ENCODE measurements at places on chromosomes 6 and 20. TPM values are rescaled to one million over a fixed set of nuclear protein-coding genes. Genes with fewer than 3 reads are reported as not detected.
A peak's percentile ranks its signal among the peaks of the same experiment; 100 is the strongest.

- DNase-seq: peak; percentile 5
Measured at GRCh38 chr6:156427345-156427744, 349.8 kb upstream of the ARID1B start.

DNA sequence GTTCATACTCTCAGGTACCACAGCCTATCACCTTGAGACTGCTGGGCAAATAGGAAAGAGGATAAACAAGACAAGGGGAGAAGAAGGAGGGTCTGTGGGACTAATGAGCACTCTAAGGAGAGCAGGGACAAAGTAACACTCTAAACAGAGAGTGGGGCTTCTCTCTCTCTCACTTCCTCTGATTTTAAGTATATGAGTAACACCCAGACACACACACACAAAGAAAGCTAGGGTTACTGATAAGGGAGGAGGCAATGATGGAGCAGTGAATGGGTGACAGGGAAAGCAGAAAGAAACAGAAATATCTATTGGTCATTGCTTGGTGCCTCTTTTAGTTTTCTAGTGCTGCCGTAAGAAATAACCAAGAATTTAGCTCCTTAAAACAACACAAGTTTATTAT is 96.2 kb upstream of the RNF217 start:
- DNase-seq: no peak

DNA sequence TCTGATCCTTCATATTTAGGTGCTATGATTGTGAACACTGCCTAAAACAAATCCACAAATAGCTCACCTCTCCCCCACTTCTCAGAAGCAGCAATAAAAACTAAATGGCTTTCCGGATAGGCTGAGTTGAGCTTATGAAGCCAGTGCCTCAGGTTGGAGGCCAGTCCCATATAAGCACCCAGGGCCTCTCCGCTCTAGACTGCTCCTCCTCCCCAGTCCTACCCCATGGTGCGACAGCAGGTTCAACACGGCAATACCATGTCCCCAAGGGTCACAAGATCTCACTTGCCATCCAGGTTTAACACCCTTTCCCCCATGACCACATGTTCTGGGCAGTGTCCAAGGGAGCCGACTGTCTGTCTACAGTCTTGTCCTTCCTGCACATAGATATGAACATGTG is 20.8 kb downstream of the BNIP5 start:
- no peak for DNase-seq

- no peak for DNase-seq
Measured at GRCh38 chr6:13450628-13451027, 36.8 kb downstream of the GFOD1 start.

SUMO4 gene
- total RNA-seq: 10.0 TPM

DNA sequence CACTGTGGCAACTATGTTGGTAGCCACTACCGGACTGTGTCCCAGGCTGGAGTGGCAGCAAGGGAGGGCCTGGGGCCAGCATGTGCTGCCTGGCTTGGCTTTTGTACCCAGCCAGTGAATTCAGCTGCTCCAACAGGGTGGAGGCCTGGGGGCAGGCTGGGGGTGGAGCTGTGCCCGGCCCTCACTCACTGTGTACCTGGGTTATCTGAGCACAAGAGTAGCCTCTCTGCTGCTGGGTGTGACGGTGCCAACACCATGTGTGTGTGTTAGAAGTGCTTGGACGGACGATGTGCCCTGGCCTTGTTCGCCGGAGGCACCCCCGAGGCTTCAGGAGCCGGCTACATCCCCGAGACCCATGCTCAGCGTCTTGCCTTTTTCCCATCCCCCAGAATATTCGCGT is 49.2 kb downstream of the EFCAB8 start:
- no peak for DNase-seq

DNA sequence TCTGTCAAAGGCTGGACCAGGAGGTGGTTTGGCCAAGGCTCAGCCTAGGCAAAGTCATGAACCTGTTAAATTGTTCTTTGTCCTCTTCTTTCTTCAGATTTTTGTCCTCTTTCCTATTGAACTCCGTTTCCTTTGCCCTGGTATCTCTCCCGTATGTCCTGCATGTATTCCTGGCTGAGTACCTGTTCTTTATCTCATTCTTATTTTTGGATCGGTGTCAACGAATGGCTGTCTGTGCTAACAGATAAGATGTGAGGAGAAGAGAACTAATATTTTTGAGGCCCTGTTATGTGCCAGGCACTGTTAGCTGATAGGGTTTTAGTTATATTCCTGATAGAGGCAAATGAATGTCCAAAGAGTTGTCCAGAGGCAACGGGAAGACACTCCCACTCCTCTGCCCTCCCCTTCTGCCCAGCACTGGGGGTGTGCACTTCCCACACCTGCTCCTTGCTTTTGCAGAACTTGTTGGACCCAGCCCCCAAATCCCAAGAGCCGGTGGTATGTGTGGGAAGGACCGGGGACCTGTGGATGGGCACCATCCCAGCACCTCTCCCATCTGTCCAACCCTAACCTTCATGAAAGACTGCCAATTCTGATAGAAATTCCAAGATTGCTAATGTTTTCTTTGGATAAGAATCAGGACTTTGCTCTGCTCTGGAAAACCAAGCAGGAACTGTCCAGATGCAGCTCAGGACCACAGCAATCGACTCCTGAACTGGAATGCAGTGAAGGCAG is 20.6 kb downstream of the MMP24OS start:
- no peak for DNase-seq

- DNase-seq: no peak
Measured at GRCh38 chr6:14917109-14917910, 328.6 kb upstream of the JARID2 start.

CST1 gene
- not detected for total RNA-seq

GRCh38 chr20:39155971-39156370 is 193.8 kb downstream of the DHX35 start:
- DNase-seq: no peak

DNA sequence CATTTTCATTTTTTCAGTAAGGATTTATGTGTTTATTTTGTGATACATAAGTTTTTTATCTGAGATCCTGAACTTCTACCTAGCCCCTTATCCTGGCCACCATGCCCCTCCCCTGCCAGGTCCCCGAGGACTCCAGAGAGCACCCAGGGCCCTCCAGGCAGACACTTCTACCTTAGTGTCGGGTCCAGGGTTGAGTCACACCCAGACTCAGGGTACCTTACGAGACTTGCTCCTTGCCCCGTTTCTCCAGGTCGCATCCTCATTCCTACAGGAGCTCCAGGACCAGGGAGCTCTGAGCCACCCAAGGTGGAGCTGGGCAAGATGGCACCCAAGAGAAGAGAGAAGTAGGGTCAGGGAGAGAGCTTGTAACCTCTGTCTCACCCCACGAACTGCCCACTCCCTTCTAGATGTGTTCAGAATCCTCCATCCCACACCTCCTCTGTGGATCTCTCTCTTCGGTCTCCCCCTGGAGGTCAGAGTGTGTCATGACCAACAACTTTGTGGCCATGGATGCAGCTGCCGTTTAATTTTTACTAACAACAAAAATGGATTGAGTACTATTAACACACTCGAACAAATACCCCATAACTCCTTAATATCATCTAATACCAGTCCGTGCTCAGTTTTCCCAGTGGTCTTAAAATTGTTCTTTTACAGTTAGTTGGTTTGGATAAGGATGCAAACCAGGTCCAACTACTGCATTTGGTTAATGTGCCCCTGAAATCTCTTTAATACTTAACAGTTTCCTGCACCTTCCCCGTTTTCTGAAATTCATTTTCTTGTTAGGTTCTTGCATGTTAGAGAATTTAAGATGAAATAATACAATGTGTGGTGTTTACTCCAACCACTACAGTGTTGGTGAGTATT is 130.6 kb upstream of the INSM1 start:
- DNase-seq: no peak

DNA sequence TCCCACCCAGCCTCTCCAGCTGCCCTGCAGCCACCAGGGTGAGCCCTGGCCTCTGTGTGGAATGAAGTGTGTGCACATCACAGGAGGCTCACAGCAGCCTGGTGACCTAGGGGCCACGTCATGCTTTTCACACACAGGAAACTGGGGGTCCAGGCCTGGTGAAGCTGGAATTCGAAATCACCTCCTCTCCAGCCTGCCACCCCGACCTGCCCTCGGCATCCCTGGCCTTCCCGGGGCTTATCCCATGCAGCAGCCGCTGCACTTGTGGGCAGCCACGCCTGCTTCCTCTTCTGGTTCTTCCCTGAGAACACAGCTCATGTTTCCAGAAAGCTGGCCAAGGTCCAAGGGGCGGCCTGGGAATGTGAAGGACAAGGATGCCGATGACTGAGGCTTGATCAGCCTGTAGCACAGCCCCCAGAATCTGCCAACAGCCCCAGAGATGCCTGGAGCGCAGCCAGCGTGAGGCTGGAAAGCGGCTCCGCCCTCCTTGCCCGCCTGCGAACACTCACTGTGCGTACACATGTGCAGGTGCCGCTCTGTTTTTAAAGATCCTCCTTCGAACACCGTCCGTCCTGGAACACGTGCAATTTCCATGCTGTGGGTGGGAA is 4.2 kb upstream of the NTSR1 start:
- no peak for DNase-seq

DNA sequence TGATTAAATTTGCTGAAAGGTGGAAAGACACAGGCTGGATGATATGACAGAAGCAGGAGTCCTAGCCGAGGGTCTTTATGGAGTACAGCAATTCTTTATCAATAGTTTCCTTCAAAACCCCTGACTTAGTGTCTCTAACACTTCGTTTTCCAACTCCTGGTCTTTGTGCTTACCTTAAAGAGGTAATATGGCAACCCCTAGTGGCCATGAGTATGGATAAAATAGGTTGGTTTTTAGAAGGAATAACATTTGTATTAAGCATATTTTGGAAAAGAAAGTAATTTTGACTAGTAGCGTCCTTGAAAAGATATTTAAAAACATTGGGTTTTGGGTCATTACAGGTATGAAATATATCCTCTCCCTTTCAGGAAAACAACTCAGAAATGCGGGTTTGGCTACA is 51.9 kb downstream of the VGLL2 start:
- DNase-seq: no peak

GRCh38 chr20:52847029-52847660 is 125.0 kb upstream of the TSHZ2 start:
- no peak for DNase-seq

OPN5 gene
- not detected for total RNA-seq

- no peak for DNase-seq
Measured at GRCh38 chr6:124143435-124143834, 339.8 kb downstream of the NKAIN2 start.

DNA sequence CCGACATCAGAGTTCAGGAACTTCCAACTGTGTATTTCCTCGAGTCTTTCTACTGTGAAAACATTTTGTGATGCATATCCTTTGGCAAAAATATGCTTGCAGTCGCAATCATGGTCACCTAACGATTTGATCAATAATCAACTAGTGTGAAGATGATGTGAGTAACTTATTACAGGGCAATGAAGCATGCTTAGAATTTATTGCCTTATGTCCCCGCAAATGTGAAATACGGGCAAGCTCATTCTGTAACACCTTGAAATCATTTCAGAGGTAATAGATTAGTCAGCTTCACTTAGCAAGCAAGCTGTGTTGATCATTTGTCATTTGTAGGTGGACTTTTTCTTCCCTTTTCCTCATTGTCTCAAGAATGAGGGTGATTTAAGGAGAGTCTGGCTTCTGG is 67.9 kb upstream of the DOK5 start:
- DNase-seq: no peak

GRCh38 chr6:16733085-16733484 is 28.2 kb downstream of the ATXN1 start:
- DNase-seq: no peak

GRCh38 chr6:98454809-98455322 is 379.5 kb upstream of the POU3F2 start:
- no peak for DNase-seq

GRCh38 chr6:148441454-148441911 is 98.8 kb downstream of the SASH1 start:
- no peak for DNase-seq

- no peak for DNase-seq
Measured at GRCh38 chr6:18465410-18466154, 78.4 kb downstream of the RNF144B start.

CRNKL1 gene
- 19.1 TPM for total RNA-seq

LCA5 gene
- total RNA-seq: 0.68 TPM

WFDC5 gene
- not detected for total RNA-seq

DNA sequence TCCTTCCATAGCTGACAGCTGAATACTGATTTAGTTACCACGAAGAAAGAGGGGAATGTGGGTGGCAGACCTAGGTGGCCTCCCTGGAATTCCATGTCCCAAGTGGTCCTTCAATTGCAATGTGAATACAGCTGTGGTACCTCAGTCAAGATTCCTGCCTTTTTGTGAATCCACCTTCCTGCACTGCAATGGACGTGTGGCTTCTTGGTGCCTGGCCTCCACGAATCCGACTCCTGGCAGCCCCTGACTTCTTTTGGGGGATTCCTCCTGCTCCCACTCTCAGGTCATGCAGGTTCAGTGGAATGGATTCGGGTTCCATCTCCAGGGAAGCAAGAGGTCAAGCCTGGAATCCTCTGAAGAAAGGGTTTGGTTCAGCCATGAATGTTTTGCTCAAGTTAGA is 117.8 kb downstream of the DACT2 start:
- no peak for DNase-seq

- DNase-seq: no peak
Measured at GRCh38 chr20:6069669-6070068, 15.8 kb upstream of the LRRN4 start.

DNA sequence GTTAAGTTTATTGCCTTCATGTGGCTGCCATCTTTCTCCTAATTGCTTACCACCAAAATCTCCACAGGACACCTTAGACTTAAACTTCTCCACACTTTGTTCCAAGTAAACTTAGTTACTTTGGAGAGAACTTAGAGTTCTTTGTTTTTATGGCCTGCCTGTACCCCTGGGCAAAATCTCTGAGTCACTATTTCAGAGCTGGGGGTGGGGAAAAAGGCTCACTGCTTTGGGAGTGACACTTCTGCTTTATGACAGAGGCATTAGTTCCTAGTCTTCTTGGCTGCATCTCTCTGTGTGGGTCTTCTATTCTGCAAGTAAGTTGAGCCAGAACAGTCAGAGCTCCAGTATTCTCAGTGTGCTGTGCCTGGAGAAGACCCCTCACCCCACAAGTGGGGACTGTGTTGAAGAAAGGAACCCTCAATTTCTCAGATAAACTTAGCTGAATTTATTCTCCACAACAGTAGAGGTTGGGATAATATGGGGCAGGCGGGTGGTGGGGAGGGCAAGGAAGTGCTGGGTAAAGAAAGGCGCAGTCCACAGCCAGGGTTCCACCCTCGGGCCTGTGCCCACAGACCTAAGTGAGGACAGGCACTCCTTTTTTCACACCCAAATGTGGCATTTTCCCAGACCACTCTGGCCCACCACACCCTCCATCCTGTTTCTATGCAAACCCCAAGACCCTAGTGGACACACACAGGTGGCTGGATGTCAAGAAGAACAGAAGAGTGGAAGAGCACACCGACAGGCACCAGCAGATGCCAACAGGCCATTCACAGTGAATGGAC is 636.6 kb upstream of the MAN1A1 start:
- no peak for DNase-seq

GRCh38 chr6:40312213-40313015 is 274.8 kb downstream of the LRFN2 start:
- DNase-seq: no peak

LTA gene
- total RNA-seq: 266 TPM

GRCh38 chr20:49165611-49166010 is 22.5 kb downstream of the STAU1 start:
- no peak for DNase-seq

Data from activated naive CD4-positive, alpha-beta T cell treated with anti-CD3 and anti-CD28 coated beads, Interleukin-2, amount 50 U/mL, for 72 hours (primary cell).